ENCODE measurements at places on chromosomes 4 and X.

DNA sequence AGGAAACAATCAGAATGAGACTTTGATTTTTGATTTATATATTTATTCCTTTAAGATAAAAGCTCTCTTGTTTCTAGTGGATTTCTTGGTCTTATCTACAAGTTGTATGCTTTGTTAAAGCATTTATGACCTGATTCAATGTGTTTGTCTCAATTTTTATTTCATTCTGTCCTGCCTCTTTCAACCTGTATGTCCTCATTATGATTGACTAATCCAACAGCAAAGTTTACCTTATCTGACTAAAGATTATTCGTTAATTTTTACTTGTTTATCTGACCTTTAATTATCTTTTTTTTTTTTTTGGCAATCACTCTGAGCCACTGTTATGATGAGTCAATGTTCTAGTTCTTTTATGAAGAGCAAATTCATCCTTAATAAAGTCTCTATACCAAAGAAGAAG is 54.9 kb downstream of the UGT2A3 start:
- DNase-seq = no peak

DNA sequence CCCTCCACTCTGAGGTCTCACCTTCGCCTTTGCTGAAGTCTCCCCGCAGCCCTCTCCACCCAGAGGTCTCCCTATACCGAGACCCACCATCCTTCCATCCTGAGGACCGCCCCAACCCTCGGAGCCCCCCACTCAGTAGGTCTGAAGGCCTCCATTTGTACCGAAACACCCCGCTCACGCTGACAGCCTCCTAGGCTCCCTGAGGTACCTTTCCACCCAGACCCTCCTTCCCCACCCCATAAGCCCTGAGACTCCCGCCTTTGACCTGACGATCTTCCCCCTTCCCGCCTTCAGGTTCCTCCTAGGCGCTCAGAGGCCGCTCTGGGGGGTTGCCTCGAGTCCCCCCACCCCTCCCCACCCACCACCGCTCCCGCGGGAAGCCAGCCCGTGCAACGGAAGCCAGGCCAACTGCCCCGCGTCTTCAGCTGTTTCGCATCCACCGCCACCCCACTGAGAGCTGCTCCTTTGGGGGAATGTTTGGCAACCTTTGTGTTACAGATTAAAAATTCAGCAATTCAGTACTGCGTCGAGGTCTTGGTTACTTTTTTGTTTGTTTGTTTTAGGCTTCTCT is 5.0 kb downstream of the SOD3 start:
- no peak for DNase-seq

DNA sequence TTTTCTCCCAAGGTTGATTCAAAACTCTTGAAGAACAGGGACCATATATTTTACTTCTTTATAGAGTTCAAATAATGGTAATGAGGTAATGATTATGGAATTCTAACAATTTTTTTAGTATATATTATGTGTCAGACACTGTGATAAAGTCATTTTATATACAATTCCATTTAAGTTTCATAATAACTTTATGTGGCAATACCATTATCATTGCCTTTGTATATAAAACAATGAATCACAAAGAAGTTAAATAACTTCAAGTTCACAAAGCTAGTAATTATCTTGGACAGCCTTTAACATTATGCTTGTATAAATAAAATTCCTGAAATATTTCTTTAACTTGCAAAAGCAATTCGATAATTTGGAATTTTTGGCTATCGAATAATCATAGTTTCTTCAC is 20.6 kb downstream of the MAGEC1 start:
- DNase-seq = no peak

DNA sequence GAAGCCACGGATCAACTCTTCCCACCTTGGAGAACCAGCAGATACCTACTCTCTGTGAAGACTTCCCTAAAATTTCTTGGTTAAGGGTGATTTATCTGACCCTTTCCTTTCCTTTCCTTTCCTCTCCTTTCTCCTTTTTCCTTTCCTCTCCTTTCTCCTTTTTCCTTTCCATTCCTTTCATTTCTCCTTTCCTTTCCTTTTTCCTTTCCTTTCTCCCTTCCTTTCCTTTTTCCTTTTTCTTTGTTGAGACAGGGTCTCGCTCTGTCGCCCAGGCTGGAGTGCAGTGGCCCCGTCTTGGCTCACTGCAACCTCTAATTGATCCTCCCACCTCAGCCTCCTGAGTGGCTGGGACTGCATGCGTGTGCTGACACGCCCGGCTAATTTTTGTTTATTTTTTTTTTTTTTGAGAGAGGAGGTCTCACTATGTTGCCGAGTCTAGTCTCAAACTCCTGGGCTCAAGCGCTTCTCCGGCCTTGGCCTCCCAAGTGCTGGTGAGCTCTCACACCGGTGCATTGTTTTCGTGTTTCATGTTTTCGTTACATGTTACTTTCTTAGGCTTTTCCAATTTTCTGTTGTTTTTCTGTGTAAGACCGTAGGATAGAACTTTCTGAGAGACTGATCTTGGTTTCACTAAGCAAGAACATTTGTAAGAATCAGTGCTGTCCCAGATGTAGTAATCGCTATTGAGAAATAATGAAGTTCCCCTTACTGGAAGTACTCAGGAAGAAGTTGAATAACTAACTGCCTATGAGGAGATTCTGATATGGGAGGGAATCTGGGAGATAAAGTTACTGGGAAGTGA is 2.0 kb downstream of the TMEM165 start:
- DNase-seq = peak; percentile 26

GRCh38 chr4:166123546-166123945 is 250.5 kb downstream of the TLL1 start:
- DNase-seq = no peak
